ENCODE measurements at places on chromosomes 3 and 15.

DNA sequence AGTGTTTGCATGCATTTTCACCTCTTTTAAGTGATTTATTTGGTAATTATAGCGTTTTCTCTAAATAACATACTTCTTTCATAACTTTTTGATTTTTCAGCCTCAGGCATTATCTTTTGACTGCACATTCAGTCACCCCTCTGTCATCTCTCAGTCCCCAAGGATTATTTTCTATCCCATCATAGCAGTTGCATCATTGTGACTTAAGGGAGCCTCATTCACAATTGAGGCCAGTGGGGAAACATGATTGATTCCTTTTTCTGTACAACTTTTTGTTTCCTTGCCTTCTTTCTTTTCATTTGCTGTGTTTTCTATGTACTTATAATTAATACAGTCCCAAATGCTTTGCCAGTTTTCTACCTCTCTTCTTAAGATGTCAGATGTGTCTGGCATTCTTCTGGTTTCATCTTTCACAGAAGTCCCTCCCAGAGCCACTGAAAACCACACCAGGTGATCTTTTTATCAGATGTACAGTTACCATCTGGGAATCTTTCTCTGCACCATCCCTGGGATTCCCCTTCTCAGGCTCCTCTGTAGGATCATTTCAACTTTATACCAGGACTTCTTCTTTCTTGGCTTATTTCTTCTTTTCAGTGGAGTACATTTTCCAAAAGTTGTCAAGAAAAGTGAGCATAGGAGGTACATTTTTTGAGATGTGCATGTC lies 151.4 kb downstream of the RAP2B start:
- peak; percentile 12 for DNase-seq

GRCh38 chr15:39433376-39433775 lies 147.5 kb upstream of the THBS1 start:
- no peak for DNase-seq

DNA sequence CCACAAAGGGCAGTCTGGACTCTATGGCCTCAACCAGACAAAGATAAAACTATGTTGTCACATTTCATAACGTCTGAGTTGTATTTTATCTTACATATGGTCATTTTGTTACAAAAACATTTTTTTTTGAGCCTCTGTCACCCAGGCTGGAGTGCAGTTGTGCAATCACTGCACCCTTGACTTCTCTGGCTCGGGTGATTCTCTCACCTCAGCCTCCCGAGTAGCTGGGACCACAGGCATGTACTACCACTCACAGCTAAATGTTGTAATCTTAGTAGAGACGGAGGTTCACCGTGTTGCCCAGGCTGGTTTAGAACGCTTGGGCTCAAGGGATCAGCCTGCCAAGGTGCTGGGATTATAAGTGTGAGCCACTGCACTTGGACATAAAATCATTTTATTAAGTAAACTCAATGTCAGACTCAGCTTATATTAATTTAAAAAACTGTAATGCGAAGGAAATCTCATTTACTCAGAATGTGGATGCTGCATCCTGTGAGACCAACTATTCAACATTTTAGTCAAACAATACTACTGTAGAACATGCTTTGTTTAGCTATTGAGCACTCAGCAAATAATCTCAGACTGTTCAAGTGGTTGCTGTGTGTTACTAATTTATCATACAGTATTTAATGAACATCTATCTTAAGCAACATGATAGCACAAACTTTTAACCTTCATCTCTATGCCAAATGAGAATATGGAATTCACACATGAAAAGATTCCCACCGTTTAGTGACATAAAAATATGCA lies 209.2 kb downstream of the TBL1XR1 start:
- DNase-seq, result no peak

DNA sequence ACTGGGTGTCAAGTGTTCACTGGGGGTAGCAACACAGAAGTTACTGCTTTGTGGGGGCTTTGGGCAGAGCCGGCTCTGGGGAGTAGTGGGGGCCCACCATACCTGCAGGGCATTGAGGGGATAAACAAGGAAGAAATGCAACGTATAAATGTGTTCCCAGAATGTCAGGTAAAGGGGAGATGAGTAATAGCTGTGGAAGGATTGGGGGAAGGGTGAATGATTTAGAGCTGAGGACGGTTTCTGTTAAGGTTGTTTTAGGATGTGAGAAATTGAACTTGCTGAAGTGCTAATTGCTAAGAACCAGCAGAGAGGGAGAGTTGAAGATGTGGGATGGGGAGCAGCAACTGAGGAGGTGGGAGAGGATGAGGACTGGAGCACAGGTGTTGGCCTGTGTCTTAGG lies 10.7 kb downstream of the SCG5 start:
- no peak for DNase-seq

DNA sequence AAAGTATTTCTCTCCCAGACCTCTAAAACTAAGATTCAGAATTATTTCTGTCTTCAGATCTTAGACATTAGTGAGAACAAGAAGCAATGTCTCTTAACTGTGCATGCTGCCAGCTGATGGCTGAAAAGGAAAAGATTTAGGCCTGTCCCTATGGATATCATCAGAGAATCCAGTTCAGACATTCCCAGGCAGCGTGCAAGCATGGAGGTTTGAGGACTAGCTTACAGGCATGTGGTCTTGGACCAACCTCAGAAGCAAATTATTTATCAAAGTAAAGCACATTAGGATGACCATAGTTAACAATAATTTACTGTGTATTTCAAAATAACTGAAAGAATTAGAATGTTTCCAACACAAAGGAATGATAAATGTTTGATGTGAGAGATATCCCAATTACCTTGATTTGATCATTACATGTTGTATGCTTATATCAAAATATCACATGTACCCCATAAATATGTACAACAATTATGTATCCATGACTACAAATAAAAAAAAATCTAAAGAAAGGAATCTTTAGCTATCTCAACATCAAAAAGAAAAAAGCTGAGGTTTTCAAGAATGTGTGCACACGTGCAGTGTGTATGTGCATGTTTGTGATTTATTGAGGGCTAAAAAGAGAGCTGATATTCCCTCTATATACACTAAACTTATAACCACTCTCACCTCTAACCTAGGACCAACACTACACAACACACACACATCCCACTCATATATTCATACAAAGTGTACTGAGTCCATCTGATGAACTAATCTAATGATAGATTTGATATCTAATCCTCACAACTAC lies 108.9 kb upstream of the THBS1 start:
- no peak for DNase-seq

Measured in NCI-H69 (cell line).